ENCODE measurements at places on chromosomes 5 and 9.

DNA sequence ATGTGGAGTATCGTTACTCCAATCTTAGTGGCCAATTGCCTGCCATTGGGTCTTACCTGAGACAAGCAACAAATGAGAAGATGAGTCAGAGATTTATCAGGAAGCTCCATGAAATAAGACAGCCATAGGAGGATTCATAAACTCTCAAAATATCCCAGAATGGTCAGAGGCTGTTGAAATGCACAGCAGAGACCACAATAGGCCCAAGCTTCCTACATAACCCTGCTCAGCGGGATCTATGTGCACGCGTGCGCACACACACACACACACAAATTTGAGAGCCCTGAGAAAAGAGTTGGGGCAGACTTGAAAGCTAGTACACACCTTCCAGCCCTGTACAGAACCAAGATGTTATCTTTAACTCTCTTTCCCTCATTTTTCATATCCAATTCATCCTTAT is 9.8 kb downstream of the UIMC1 start:
- no peak for DNase-seq

GRCh38 chr9:114799925-114800324 is 5.9 kb downstream of the TNFSF15 start:
- DNase-seq: no peak

DNA sequence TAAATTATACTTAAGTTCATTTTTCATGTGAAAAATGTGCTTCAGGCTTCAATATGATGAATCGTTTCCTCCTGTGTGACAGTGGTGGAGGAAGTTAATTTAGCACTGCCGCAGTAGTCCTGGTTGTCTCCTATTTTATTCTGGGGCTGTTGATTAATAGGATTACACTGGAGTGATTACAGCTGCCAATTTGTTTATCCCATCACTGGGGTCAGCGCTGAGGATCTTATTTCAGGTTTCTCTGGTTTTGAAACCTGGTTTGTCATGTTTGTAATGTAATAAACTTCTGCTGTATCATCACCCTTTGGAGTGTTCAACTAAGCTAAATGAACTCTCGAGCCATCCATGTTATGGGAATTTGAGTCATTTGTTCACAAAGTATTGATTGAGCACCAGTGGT is 241.7 kb upstream of the KCNN2 start:
- DNase-seq: no peak

GRCh38 chr9:16331031-16331430 is 539.4 kb downstream of the BNC2 start:
- no peak for DNase-seq

DNA sequence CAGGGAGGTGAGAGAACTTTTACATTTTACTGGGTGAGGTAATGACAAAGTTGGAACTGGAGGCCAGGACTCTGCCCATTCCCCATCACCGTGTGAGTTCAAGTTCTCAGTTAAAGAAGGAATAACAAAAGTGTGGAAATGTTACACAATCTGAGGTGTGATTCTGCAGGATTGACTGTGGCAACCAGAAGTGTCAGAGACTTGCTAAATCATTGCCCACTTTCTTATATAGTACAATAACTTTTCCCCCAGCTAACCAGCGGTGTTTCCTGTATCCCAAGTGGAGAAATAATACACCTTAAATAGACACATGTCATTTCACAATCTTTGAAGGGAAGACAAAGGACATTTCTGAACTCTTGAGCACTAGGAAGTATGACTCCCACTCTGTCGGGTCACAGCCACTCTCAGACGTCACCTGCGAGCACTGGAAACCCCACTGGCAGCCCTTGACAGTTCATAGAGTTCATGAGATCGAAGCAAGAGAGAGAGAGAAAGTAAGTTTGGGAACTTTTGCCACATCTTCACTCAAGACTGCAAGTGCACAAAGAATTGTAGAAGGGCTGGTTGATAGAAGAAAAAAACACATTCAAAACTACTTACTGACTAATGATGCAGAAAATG is 28.4 kb downstream of the PAX5 start:
- DNase-seq: no peak

Measured in activated CD4-positive, alpha-beta T cell treated with anti-CD3 and anti-CD28 coated beads, Interleukin-2, amount 10 ng/mL, durations not matched to agents 7 days and 5 days (primary cell).